T-helper 1 cell treated with Interleukin-12 subunit alpha and Interleukin-12 subunit beta and Interleukin-4 antibody, amounts not matched to agents 30 ng/mL and 1 ng/mL, for 36 hours (primary cell): ENCODE measurements at places on chromosomes 3 and 15. TPM values are rescaled to one million over a fixed set of nuclear protein-coding genes. Genes with fewer than 3 reads are reported as not detected.

The ERICH6 gene
- not detected in 2 replicates for total RNA-seq

The PAQR5 gene
- total RNA-seq = not detected in 2 replicates

The SNX33 gene
- 2.6 and 3.0 TPM in 2 replicates for total RNA-seq

The PPP1R2 gene
- 71.1 and 76.8 TPM in 2 replicates for total RNA-seq

The TMEM42 gene
- 10.5 and 11.1 TPM in 2 replicates for total RNA-seq

The SENP8 gene
- total RNA-seq = 0.93 and 1.0 TPM in 2 replicates

The CNTN3 gene
- total RNA-seq = not detected in 2 replicates

The ALG1L2 gene
- not detected in 2 replicates for total RNA-seq

The CCDC33 gene
- total RNA-seq = not detected in 2 replicates

The ADAMTSL3 gene
- not detected in 2 replicates for total RNA-seq

The RBM6 gene
- total RNA-seq = 112 and 114 TPM in 2 replicates

The NRG4 gene
- not detected in 2 replicates for total RNA-seq

The CYP1A2 gene
- total RNA-seq = not detected in 2 replicates

The CYP8B1 gene
- not detected in 2 replicates for total RNA-seq

The RGMA gene
- total RNA-seq = 0.07 TPM in 1 of 2 replicates, not detected in the other

The FGF7 gene
- total RNA-seq = 0.07 and 0.12 TPM in 2 replicates

The MAP1A gene
- 14.6 and 15.0 TPM in 2 replicates for total RNA-seq

The ILDR1 gene
- 0.27 and 0.37 TPM in 2 replicates for total RNA-seq

The OR5K2 gene
- total RNA-seq = not detected in 2 replicates

The B3GNT5 gene
- total RNA-seq = 2.0 and 2.5 TPM in 2 replicates

The LIPH gene
- not detected in 2 replicates for total RNA-seq

The CNBP gene
- total RNA-seq = 311 and 330 TPM in 2 replicates

The CFAP161 gene
- not detected in 2 replicates for total RNA-seq

The STAC gene
- not detected in 2 replicates for total RNA-seq

The CNOT10 gene
- total RNA-seq = 49.0 and 50.5 TPM in 2 replicates

The NEO1 gene
- total RNA-seq = 4.1 and 5.6 TPM in 2 replicates

The CCDC12 gene
- 62.3 and 62.5 TPM in 2 replicates for total RNA-seq

The HIGD2B gene
- 0.20 TPM in 2 replicates for total RNA-seq

The ERC2 gene
- 0.15 TPM in 1 of 2 replicates, not detected in the other for total RNA-seq

The RHCG gene
- not detected in 2 replicates for total RNA-seq

The CHL1 gene
- total RNA-seq = not detected in 2 replicates

The MB21D2 gene
- 32.3 and 33.0 TPM in 2 replicates for total RNA-seq

The TP63 gene
- 0.83 and 1.0 TPM in 2 replicates for total RNA-seq

The RTP1 gene
- not detected in 2 replicates for total RNA-seq

The DISP2 gene
- total RNA-seq = 0.22 and 1.0 TPM in 2 replicates

The DNASE1L3 gene
- total RNA-seq = not detected in 2 replicates

The GPR176 gene
- 0.10 and 0.20 TPM in 2 replicates for total RNA-seq

The TNFSF10 gene
- 362 and 367 TPM in 2 replicates for total RNA-seq

The SCN11A gene
- 0.07 and 0.12 TPM in 2 replicates for total RNA-seq
